H9 (cell line): ENCODE measurements at places on chromosomes 16 and 17. TPM values are rescaled to one million over a fixed set of nuclear protein-coding genes. Genes with fewer than 3 reads are reported as not detected.

Gene MYL11
- total RNA-seq: 0.70 and 1.4 TPM in 2 replicates

GRCh38 chr16:52515068-52515671, 31.8 kb downstream of the TOX3 start:
- DNase-seq: no peak
- H3K27ac ChIP-seq: no peak overlapping the region
- H3K4me3 ChIP-seq: no peak overlapping the region
- peaks cover 57% of the 10 kb centered on the region for H3K36me3 ChIP-seq

DNA sequence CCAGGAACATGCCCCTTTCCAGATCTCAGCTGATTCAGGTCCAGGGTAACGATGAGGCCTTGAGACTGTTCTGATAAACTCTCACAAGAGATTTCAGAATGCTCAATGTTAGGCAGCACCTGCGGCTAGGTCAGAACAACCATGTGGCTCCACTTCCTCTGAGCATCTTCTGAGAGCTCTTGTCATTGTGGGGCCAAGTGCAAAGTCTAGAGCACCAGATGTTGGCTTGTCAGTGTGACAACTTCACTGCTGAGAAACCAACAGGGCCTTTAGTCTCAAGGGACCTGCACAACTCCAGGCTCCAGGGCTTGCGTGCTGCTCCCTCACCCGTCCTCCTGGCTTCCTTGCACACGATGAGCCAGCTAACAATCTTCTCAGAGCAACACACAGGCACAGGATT, 29.0 kb downstream of the FCSK start:
- H3K27ac ChIP-seq: no peak overlapping the region
- no peaks in the 10 kb centered on the region for H3K27me3 ChIP-seq
- H3K36me3 ChIP-seq: peaks cover 33% of the 10 kb centered on the region
- no peaks in the 10 kb centered on the region for H3K4me1 ChIP-seq

DNA sequence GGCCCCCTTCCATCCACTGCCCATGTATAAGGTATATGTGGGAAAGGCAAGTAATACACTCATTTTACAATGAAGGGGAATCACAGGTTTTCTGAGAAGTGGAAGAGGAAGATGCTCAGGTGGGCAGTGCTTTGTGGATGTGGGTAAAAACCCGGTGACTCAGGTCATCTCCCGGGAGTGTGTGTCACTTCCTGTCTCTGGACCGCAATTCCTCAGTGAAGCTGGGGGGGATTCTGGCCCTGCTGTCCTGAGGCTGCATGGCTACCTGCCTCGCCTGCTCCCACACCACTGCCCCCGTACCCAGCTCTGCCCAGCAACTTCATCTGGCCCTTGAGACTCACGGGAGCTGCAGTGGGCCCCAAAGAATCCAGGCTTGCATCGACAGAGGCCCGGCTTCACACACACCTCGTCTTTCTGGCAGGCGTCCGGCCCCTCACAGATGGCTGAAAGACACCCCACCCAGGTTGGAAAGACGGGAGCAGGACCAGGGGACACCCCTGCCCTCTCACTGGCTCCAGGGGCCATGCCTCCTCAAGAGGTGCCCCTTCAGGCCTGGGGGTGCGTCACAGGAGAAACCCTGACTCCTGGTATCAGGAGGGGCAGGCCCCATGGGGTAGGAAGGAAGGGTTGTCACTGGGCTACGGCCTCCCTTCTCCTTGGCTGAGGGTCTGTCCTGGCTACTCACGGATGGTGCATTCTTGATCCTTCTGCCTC, 882 bp downstream of the SCARF1 start:
- H3K4me3 ChIP-seq: peak overlapping the region; percentile 63
- H3K4me1 ChIP-seq: peaks cover 5% of the 10 kb centered on the region; the same call in 1 of the 2 replicates
- no peak overlapping the region for H3K27ac ChIP-seq
- H3K27me3 ChIP-seq: no peaks in the 10 kb centered on the region; the same call in 1 of the 2 replicates
- H3K36me3 ChIP-seq: no peaks in the 10 kb centered on the region
- no peak for DNase-seq

- H3K36me3 ChIP-seq: no peaks in the 10 kb centered on the region
- DNase-seq: no peak
- no peak overlapping the region for H3K4me3 ChIP-seq
- peaks cover 14% of the 10 kb centered on the region; the same call in 1 of the 2 replicates for H3K4me1 ChIP-seq
- H3K27ac ChIP-seq: no peak overlapping the region
These were observed 434.4 kb upstream of the ZFHX3 start for GRCh38 chr16:73482310-73482709.

- peaks cover 20% of the 10 kb centered on the region for H3K36me3 ChIP-seq
- H3K4me1 ChIP-seq: no peaks in the 10 kb centered on the region; the same call in 1 of the 2 replicates
- DNase-seq: no peak
These were observed 12.2 kb downstream of the GJD3 start for GRCh38 chr17:40352237-40352778.

DNA sequence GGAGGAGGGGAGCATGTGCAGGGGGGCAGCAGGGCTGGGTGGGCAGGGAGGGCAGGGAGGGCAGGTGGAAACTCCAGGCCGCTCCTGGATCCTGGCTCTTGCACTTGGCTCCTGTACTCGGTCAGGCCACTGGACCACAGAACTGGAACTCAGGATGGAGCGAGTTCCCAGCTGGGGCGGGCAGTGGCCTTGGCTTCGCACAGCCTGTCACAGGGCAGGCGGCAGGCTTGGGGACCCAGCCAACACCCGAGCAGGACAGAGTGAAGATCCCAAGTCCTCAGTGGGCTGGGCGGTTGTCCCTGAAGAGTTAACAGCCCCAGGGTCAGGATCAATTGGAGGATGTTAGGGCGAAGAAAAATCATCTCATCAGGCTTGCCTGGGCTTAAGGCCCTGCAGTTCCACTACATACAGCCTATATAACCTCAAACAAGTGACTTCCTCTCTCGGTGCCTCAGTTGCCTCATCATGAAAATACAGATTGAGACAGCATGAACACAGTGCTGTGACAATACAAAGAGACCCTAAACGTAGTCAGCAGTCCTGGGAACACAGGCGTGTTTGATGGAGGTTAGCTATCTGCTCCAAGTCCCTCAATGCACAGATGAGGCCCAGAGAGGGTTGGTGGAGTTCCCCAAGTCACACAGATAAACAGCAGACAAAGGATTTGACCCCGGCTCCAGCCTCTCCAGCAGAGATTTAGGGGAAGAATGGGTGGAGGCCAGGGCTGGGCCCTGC, 21.9 kb downstream of the ZNF423 start:
- H3K36me3 ChIP-seq: no peaks in the 10 kb centered on the region; the same call in 2 of the 3 replicates
- peaks cover 6% of the 10 kb centered on the region; the same call in 1 of the 2 replicates for H3K4me1 ChIP-seq

Gene ABCC11
- 0.24 and 0.33 TPM in 2 replicates for total RNA-seq

DNA sequence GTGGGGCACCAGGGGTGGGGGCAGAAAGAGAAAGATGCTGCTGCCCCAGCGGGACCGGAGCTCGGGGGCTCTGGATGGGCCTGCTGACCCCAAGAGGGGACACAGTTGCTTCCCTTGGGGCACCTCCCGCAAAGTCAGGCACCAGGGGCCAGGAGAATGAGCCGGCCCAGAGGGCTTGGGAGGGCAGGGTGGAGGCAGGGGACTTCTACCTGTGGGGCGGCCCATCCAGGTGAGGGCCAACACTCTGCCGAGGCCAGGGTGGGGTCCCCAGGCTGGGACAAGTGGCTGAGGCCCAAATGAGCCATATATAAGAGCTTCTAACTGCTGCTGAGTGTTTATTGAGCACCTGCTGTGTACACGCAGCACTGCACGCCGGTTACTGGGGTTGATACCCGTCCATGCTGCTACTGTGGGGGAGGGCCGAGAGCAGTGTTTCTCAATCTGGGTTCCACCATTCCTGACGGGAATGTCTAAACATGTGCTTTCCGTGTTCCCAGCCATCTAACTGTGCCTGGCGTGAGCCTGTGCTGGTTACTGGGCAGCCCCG, 211.7 kb upstream of the GSE1 start:
- no peak for DNase-seq
- no peak overlapping the region for H3K4me3 ChIP-seq
- no peaks in the 10 kb centered on the region for H3K27me3 ChIP-seq
- H3K4me1 ChIP-seq: peaks cover 6% of the 10 kb centered on the region; the same call in 1 of the 2 replicates

DNA sequence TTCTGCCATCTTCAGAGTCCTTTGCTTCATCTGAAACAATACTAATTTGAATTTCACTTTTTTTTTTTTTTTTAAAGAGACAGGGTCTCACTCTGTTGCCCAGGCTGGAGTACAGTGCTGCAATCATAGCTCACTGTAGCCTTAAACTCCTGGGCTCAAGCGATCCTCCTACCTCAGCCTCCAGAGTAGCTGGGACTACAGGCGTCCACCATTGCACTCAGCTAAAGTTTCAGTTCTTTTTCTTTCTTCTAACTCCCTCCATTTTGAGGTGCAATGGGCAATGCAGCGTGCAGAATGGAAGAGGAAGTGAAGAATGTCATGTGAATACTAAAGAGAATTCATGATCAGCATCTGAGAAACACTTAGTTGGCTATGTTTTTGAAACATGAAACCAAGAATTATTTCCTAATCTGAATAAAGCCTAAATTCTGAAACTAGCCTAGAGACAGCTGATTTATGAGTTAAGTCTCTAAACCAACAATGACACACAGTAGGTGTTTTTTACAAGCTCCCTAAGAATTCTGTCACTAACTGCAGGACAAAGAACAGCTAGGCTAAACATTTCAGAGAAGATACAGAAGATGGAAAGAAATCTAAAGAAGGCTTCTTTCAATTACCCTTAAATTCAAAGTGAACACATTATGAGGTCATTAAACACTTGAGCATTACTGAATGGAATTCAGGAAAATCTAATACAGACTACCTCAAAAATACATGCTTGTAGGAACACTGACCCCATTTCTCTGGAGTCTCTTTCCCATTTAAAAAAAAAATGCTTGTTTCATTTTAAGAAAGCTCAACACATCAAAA, 21.0 kb downstream of the SNN start:
- H3K27ac ChIP-seq: no peak overlapping the region
- DNase-seq: no peak
- H3K27me3 ChIP-seq: no peaks in the 10 kb centered on the region
- H3K36me3 ChIP-seq: peaks cover 2% of the 10 kb centered on the region; the same call in 2 of the 3 replicates
- H3K4me3 ChIP-seq: no peak overlapping the region

GRCh38 chr17:80605326-80606066, 60.9 kb downstream of the RPTOR start:
- no peaks in the 10 kb centered on the region for H3K4me1 ChIP-seq
- H3K27me3 ChIP-seq: no peaks in the 10 kb centered on the region
- no peak overlapping the region for H3K4me3 ChIP-seq
- no peak overlapping the region for H3K27ac ChIP-seq
- DNase-seq: no peak
- H3K36me3 ChIP-seq: peaks cover 9% of the 10 kb centered on the region

DNA sequence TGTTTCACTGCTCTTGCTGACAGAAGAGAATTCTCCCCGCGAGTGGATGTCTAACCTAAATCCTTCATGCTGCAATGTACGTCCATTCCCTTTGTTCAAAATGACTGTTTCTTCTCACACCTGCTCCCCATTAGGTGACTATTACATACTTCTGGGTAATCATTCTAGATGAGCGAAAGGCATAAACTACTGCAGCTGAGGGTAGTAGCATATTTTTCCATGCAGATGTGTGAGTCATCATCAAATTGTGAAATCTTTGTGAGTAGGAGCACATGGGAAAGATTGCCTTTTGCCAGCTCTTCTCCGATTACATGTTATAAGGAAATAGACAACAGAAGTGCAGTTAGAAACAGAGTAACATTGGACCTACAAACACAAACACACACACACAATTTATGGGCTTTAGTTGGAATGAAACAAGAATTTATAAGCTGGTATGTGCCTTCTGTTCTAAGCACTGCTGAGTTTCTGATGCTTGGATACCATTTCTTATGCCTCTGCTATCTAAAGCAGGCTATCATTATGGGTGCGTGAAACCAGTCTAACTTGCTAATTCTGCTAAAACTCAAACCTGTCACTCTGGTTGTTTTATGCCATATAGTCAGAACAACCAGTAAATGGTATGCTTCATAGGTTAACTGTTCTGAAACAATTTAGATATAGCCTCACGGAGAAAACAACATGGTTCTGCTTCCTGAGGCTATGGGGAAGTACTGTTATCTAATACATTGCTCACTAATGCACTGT, 346.9 kb upstream of the PSMD7 start:
- H3K36me3 ChIP-seq: no peaks in the 10 kb centered on the region
- no peaks in the 10 kb centered on the region for H3K27me3 ChIP-seq
- H3K27ac ChIP-seq: no peak overlapping the region
- no peak for DNase-seq
- H3K4me3 ChIP-seq: no peak overlapping the region
- H3K4me1 ChIP-seq: no peaks in the 10 kb centered on the region

- H3K4me1 ChIP-seq: no peaks in the 10 kb centered on the region
These were observed 656.4 kb upstream of the CDH8 start for GRCh38 chr16:62692685-62693084.

DNA sequence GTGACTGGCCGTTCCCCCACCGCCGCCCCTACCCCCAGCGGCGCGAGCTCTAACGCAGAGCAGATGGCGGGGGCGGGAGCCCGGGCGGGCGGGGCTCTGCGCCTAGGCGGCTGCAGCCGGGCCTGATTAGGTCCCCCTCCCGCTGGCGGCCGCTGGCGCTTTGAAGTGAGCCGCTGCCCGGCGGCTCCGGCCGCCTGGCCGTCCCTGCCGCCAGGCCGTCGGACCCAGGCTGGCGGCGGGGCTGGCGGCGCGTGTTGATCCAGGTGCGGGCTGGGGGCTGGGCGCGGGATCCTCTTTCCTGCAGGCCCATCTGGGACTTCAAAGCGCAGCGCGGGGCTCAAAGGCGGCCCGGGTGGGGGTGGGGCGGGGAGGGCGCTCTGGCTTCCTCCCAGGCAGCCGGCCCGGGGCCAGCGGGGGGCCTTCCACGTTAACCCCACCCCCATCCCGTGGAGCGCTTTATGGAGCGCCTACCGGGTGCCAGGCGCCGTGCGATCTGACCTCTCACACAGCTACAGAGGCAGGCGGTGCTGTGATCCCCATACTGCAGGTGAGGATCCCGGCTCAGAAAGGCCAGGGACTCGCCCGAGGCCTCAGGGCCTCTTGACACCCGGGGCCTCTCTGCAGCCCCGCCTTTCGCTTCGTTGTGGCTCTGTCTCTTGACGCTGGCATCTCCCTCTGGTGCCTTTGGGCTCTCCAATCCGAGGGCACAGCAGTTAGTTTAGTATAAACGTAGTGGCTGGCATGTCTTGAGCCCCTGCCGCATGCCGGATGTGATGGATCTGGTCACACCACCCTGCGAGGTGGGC, 80.0 kb upstream of the NKD1 start:
- peak; percentile 78 for DNase-seq
- peaks cover 14% of the 10 kb centered on the region; the same call in 1 of the 2 replicates for H3K4me1 ChIP-seq
- H3K27me3 ChIP-seq: peaks cover 8% of the 10 kb centered on the region; the same call in 1 of the 2 replicates
- no peak overlapping the region for H3K27ac ChIP-seq
- H3K36me3 ChIP-seq: no peaks in the 10 kb centered on the region
- H3K4me3 ChIP-seq: peak overlapping the region; percentile 75

Gene TK1
- total RNA-seq: 95.8 and 98.7 TPM in 2 replicates

Gene OR3A3
- total RNA-seq: not detected in 2 replicates
